ENCODE measurements at places on chromosomes 5 and 9.

DNA sequence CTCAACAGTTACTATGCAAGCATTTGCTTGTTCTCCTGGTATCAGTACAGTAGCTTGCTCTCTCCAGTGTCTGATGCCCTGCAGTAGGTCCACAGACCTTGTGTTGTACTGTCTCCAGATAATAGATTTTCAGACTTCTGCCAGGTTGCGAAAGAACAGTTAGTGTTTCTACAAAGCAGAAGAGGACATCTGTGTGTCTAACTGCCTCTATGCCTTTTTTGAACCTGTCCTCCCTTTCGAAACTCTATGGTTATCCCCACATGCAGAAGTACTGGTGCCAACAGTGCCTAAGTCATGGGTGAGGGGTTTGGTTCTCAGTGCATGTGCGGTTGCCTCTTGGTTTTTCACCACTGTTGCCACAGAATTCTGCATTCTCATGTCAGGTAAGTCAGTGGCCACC, 45.9 kb downstream of the KCNN2 start:
- DNase-seq, result no peak

DNA sequence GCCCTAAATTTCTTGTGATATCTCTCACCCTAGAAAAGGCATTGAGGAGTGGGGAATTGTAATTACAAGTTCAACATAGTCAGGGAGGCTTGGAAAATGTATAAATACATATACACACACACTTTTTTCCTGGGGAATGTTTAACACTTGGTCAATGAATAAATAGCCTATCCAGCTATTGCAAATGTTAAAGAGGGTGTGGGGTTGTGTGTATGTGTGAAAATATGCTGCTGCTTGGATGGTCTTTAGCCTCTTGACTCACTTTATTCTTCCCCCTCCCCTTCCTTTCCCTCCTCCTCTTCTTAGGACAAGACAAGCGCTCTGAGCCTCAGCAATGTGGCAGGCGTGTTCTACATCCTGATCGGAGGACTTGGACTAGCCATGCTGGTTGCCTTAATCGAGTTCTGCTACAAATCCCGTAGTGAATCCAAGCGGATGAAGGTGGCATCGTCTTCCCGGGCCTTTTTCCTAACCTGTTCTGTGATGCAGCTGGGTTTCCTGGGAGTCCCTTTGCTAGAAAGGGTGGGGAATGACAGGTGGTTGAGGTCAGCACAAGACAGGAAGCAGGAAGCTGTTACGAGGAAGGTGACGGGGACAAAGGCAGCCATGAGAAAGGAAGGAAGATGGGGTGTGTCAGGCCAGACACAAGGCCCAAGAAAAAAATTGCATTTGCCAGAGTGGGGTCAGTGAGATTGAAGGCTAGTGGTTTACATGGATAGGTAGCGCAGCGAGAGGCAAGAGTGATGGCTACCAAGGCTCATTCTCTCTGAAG, 236.5 kb downstream of the FAM114A2 start:
- DNase-seq, result no peak

DNA sequence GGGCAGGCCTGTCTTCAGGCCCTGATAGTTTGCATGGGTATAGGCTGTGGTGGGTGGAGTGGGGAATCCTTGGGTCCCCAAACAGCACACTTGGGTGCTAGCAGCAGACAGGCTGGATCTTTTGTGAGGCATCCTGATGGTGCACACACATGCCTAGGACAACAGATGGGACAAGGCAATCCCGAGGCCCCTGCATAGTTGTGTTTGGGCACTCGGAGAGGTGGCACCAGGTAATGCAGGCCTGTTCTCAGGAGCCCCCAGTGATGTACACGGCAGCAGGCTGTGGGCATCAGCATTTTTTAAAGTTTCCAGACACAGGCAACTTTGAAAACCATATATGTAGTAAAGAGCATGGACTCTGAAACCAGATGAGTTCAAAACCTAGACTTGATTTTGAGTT, 65.4 kb downstream of the EPB41L4A start:
- DNase-seq, result no peak

DNA sequence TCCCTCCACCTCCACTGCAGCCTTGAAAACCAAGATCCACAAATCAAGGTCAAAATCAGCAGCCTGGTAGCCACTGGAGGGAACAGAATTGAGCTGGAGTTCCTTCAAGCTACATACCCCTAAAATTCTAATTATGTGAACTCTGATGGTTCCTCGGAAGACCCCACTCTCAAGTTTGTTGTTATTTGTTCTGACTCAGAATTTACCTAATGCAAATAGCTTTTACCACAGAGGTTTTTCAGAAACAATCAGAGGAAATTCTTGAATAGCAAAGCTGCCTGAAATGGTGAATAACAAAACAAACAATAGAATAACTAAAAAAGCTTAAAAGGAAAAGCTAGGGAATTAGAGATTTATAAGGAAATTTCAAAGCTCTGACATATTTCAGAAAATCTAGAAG, 220.0 kb downstream of the CDH18 start:
- DNase-seq, result no peak

- DNase-seq, result no peak
Measured at GRCh38 chr5:174725991-174726601, 1.7 kb downstream of the MSX2 start.

All from HS-27A (cell line).